Adipocyte (in vitro differentiated cells): ENCODE measurements at places on chromosomes 3 and 15.

DNA sequence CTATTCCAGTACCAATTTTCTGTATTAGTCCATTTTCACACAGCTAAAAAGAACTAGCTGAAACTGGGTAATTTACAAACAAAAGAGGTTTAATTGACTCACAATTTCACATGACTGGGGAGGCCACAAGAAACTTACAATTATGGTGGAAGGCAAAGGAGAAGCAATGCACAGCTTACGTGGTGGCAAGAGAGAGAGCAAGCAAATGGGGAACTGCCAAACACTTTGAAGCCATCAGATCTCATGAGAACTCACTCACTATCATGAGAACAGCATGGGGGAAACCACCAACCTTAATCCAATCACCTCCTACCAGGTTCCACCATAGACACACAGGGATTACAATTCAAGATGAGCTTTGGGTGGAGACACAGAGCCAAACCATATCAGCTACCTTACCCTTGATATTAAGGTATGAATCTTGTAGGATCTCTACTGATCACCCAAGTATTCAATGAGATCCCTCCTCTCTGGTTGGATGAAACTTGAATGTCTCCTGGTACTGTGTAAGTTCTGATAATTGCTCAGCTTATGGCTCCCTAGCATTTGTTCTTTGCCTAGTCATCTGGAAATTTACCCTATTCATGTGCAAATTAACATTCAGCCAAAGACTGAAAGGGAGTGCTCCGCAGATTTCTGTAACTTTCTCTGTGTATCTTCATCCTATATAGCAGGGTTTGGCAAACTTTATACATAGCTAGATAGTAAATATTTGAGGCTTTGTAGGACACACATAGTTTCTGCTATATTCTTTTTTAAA lies 38.9 kb downstream of the MYL3 start:
- DNase-seq, result no peak

- DNase-seq, result no peak
Measured at GRCh38 chr3:79690072-79690471, 77.7 kb downstream of the ROBO1 start.

- no peak for DNase-seq
Measured at GRCh38 chr3:133674290-133674919, 12.7 kb upstream of the TOPBP1 start.

GRCh38 chr15:48170981-48171380 lies 7.1 kb downstream of the MYEF2 start:
- DNase-seq, result no peak

- DNase-seq, result no peak
Measured at GRCh38 chr15:73004462-73004861, 47.8 kb upstream of the NEO1 start.

- DNase-seq, result no peak
Measured at GRCh38 chr3:151895478-151896241, 22.2 kb downstream of the SUCNR1 start.

GRCh38 chr3:71070497-71071463 lies 512.7 kb downstream of the FOXP1 start:
- DNase-seq, result no peak

- no peak for DNase-seq
Measured at GRCh38 chr15:69513450-69513960, 60.9 kb downstream of the RPLP1 start.

DNA sequence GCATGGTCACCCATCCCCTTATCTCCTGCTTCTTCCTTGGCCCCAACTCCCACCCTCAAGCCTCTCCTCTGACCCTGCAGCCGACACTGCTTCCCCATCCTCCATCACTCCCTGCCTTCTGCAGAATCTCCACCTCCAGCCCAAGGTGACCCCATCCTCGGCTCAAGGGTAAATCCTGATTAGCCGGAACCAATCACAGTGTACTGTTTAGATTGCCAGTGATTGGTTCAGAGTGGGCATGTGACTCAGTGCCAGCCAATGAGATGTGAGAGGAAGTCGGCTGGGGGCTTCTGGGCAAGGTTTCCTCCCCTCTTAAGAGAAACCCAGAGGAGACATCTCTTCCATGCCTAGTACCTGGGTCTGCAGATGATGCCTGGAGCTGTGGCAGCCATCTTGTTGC lies 10.3 kb downstream of the CACNA2D2 start:
- no peak for DNase-seq

DNA sequence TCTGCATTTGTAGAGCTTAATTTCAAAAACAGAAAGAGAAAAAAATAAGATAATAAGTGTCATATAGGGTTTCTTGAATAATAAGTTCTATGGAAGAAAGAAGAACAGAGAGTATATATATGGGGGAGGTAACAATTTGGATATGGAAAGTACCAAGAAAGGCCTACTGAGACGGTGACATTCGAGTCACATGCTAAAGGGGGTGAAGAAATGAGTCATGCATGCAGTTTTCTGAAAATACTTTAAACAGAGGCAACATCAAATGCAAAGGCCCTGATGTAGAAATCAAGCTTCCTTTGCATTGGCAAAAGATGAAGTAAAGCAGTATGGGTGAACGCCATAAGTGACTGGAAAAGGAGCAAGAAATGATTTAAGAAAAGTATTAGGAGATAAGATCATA lies 371.6 kb upstream of the ZNF385D start:
- DNase-seq, result no peak

- peak; percentile 92 for DNase-seq
Measured at GRCh38 chr3:148955544-148956346, 35.6 kb upstream of the GYG1 start.

GRCh38 chr3:75983609-75984290 lies 198.4 kb upstream of the ZNF717 start:
- peak; percentile 74 for DNase-seq

- DNase-seq, result peak; percentile 7
Measured at GRCh38 chr3:144746631-144747030, 775.0 kb downstream of the DIPK2A start.

- no peak for DNase-seq
Measured at GRCh38 chr3:119913021-119913420, 131.1 kb downstream of the NR1I2 start.

- DNase-seq, result no peak
Measured at GRCh38 chr15:60479361-60480110, 594 bp upstream of the ICE2 start.

DNA sequence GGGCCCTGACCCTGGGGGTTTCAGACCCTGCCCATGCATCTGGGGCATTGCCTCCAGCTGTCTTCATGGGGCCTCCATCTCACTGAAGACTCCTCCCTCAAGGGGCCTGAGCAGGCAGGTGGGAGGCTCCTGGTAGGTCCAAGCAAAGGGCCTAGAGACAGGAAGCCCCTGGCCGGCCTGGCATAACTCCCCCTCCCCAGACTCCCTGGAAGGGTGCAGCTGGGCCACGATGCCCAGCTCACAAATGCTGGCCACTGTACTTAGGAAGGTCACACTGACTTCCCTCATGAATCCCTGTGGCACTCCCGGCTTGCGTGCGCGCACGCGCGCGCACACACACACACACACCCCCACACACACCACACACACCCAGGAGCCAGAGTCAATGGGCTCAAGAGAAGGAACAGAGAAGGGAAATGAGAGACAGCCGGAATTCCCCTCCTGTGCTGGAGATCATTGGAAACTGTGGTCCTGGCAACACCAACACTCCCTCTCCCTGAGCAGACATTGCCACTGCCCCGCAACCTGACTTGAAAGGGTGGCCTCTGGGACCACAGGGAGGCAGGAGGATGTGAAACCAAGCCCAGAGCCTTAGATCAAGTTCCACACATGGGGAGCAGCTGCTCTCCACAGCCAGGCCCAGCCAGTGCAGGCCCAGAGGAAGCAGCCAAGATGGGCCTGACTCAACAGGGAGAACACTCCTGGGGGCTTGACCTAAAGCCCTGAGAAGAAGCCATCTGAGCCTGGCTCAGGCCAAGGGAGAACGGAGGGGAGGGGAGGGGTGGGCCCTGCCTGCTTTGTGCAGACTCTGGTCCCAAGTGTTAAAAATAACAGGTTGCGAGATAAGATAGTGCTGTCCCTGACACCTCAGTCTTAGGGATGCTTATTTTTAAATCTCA lies 69.7 kb downstream of the SCN5A start:
- DNase-seq, result peak; percentile 1

DNA sequence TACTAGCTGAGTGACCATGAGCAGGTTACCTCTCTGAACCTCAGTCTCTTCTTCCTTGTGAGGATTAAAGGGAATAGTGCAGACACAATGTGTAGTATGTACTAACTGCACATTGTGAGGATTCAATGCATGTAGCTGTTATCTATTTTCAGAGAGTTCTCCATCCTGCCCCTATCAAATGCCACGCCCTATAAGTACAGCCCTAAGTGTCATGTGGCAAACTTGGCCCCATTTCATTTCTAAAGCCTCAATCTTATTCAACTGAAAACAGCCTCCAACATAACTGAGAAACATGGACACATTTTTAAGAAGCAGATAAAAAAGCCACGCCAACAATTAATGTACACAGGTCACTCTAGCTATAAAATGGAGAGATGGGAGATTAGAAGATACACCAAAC lies 220.0 kb downstream of the TBL1XR1 start:
- no peak for DNase-seq

- no peak for DNase-seq
Measured at GRCh38 chr3:53670721-53671120, 175.5 kb downstream of the CHDH start.

GRCh38 chr15:61712129-61712759 lies 348.0 kb downstream of the VPS13C start:
- no peak for DNase-seq
